Urinary bladder (tissue), 4 donors: ENCODE measurements at places on chromosomes 12 and 14. TPM values are rescaled to one million over a fixed set of nuclear protein-coding genes. Genes with fewer than 3 reads are reported as not detected.

- no peak for DNase-seq
Measured at GRCh38 chr14:78154827-78155226, 15.3 kb upstream of the NRXN3 start.

- DNase-seq = no peak
Measured at GRCh38 chr12:59304077-59304721, 291.6 kb upstream of the SLC16A7 start.

NFKBIA gene
- total RNA-seq = 105 TPM

RIMBP2 gene
- 2.7 TPM for total RNA-seq

- DNase-seq = no peak
Measured at GRCh38 chr12:92272061-92272964, 126.7 kb upstream of the BTG1 start.

GRCh38 chr12:96398424-96399119 is 1.7 kb downstream of the CDK17 start:
- DNase-seq = no peak

DNA sequence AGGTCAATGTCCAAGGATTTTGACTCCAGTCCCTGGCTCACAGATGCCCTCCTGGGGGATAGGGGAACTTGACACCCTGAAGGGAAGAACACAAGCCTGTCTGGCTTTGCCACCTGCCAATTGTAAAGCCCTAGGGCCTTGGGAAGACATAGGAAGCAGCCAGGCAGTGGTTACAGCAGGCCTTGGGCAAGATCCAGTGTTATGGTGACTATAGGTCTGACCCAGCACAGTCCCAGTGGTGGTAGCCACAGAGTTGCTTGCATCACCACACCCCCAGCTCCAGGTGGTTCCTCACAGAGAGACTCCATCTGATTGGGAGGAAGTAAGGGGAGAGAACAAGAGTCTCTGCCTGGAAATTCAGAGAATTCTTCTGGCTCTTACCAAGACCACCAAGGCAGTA is 24.2 kb downstream of the OR6C68 start:
- DNase-seq = no peak

DNA sequence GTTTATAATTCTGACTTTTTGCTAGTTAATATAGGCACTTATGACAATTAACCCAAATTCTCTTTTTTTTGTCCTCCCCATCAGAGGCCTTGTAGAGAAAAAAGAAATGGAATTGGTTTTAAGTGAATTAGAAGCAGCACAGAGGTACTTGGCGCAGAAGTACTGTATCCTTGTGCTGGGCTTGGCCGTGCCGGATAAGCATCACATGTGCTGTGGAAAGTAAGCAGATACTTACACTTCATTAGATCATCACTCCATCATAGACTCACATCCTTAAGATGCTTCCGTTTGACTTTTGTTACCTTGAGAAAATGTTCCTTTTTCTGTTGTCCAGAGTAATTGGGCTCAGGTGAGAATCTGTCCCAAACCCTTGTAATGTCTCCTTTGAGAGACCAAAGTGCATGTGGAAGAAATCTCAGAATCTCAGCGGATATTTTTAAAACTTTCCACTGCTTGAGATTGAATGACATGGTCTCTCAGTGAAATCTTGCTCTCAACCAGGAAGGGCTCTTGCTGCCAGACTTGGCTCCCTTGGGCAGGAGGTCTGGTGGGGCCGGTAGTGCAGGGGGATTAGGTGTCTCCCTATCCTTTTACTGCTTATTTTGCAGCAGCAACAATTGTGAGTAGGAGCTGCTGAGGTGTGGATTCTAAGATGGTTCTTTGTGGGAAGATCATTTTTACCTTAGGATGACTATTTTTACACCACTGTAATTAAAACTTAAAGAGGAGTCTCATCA is 24.8 kb downstream of the PPP1R36 start:
- no peak for DNase-seq

- DNase-seq = no peak
Measured at GRCh38 chr12:102415515-102415914, 64.8 kb downstream of the IGF1 start.

GRCh38 chr14:34937442-34937841 is 45.4 kb upstream of the SRP54 start:
- DNase-seq = no peak

- no peak for DNase-seq
Measured at GRCh38 chr12:6542209-6543009, 8.1 kb downstream of the GAPDH start.

- DNase-seq = no peak
Measured at GRCh38 chr14:92652413-92653151, 95.8 kb downstream of the LGMN start.

GRCh38 chr12:4943067-4943937 is 33.6 kb downstream of the KCNA1 start:
- no peak for DNase-seq

DNA sequence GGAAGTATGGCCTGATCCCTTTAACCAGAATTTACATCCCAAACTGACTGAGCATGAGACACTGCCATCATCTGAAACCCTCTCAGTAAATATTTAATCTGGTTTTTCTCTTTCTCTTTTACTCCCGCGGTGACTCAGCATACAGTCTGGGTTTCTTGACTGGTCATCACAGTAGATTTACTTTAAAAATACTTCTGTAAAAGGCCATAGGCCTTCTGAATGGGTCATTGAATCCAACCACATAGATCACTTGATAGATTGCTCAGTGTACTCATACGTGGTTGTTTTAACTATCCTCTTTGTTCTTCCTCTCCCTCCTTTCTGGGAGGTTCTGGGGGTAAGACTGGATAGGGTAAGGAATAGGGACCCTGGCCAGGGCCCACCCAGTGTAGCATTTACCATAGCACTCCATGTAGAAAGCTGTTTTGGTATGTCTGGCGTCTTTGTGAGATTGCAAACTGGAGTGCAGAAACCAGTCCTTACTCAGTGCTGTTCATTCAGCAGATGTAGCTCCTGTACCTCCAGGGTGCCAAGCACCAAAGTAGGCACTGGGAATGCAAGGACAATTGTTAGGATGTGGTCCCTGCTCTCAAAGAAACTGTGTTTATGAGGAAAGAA is 165.7 kb downstream of the SRGAP1 start:
- DNase-seq = no peak
